ENCODE measurements at places on chromosomes 7 and 10.

GRCh38 chr7:5139998-5140397 is 50.0 kb upstream of the WIPI2 start:
- no peak for DNase-seq

DNA sequence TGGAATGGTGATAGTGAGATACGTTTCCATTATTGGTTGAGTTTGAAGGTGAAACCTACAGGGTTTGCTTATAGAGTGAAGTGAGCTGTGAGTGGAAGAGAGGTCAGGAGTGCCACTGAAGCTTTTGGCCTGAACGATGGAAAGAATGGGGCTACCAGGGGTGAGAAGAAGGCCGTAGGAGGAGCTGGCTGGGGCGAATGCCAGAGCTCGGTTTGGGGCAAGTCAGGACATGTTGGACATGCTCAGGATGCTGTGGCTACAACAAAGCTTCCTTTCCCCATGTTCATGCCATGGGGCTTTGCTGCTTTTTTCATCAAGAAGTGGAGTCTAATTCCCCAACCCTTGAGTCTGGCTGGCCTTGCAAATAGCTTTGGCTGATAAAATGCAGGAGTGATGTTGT is 253.7 kb downstream of the GLRX3 start:
- DNase-seq, result no peak

- no peak for DNase-seq
Observed at GRCh38 chr7:93779115-93779514, 111.4 kb downstream of the TFPI2 start.

DNA sequence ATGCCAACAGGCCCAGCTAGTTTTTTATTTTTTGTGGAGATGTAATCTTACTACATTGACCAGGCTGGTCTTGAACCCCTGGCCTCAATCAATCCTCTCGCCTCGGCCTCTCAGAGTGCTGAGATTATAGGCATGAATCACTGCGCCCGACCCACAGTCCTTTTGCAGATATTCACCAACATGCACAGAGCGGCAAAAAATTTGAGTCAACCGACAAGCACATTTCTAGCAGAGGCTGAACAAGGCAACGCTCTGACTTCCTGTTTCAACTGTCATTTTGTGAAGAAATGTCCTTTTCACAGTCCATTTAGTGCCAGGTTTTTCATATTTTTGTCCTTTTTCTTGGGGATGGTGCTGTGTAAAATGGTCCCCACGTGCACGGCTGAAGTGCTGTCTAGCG is 71.1 kb upstream of the KAT6B start:
- no peak for DNase-seq

- no peak for DNase-seq
Observed at GRCh38 chr7:157339777-157340677, 3.2 kb downstream of the DNAJB6 start.

Measured in stimulated activated CD8-positive, alpha-beta memory T cell treated with anti-CD3 and anti-CD28 coated beads, Interleukin-7, amount 100 ng/mL, for 1 hour (primary cell).